NCI-H1105 (cell line): ENCODE measurements at places on chromosomes 4 and X.

DNA sequence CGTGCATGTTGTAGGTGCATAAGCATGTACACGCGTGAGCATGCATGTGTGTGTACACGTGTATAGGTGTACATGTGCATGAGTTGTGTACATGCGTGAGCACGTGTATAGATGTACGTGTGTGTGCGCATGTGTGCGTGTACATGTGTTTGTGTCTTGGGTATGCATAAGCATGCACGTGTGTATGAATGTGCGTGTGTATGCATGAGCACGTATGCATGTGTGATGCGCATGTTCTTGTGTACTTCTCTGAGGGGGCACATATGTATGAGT lies 9.0 kb downstream of the NAT8L start:
- DNase-seq, result no peak

GRCh38 chr4:38489011-38489861 lies 174.8 kb upstream of the KLF3 start:
- DNase-seq, result no peak

- DNase-seq, result no peak
These were observed 12.3 kb downstream of the GPC4 start for GRCh38 chrX:133402830-133403625.

DNA sequence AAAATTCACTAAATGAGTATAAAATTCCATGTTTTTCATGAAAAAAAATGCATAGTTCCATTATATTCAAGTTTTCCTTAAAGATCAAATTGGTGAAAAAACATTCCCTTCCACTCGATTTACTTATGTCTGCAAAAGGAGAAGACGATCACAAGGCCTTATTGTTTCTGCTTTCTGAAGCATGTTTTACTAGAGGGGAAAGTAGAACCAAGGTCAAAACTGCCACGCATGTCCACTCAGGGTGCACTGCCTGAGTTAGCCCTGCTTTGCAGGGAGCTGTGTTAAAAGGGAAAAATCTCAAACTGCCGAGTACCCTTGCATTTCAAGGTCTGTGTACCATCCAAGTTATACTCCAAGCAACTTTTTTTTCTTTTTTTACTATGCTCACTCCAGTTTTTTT lies 57.2 kb downstream of the TRAPPC11 start:
- no peak for DNase-seq

DNA sequence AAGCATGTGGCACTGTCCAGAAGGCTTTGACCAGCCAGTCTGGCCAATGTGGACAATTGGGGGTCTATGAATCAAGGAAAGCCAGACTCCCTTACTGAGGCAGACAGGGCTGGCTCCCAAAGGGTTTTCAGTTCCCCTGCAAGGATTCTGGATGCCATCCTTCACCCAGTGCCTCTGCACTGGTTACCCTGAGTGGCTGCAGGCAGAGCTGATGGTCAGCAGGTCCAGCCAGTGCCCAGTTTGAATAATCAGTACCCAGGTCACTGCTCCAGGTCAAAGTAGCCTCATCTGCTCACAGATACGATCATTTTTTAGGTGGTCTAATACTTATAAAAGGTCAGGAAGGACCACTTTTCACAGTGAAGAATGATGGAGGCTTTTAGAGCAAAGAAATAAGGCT lies 52.2 kb upstream of the MAMLD1 start:
- DNase-seq, result no peak

DNA sequence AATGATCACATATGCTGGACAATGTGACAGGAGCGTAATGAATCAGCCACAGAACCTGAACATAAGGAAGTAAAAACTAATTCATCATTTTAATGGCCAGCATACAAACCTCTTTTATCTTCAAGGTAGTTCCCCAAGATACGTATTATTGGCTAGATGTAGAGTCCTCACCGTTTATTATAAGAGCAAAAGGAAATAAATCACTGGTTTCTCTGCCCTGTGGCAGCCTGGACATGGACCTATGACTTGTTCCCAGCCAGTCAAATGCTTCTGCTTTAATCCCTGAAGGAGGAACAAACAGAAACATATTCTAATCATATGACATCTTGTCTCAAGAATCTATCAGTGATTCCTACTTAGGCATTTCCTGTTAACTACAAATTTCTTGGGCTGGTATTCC lies 86.8 kb upstream of the FAM241A start:
- DNase-seq, result no peak

DNA sequence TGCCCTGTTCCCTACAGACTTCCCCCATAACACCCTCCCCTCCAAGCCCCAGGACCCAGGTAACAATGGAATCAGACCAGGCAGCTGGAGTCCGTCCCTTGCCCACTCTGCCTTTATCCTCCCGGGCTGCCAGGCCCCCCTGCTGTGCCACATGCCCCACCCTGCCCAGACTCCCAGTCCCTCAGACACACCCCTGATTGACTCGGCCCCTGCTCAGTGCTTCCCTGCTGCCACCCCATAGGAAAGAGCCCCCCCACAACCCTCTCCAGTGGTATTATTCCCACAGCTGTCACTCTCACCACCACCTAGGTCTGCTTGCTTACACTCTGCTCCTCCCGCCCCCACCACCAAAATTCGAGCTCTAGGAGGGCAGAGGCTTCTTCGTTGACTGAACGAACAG lies 4.7 kb upstream of the NAA10 start:
- DNase-seq, result no peak

DNA sequence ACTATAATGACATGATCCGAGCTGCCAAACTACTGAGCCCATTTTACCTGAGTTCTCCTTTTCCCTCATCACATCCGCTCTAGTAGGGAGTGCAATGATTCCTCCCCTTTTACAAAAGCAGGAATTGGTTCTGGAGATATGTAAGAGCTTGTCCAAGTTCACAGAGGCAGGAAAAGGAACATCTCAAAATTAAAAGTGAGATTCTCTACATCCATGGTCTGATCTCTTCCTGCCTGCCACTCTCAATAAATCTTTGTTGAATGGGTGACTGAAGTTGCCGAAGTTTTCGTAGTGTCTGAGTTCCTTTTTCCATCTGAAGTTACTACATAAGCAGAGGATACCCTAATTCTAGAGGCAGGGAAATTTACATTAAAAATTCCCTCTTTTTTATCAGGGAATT lies at the start of gene FGFBP1:
TSS of gene FGFBP1 (minus strand) at position 101 of the 400 bp plus-strand sequence. CDS start 2,108 bp downstream, outside the sequence.
- no peak for DNase-seq

- no peak for DNase-seq
These were observed 25.1 kb upstream of the FAM156A start for GRCh38 chrX:52983321-52984000.

DNA sequence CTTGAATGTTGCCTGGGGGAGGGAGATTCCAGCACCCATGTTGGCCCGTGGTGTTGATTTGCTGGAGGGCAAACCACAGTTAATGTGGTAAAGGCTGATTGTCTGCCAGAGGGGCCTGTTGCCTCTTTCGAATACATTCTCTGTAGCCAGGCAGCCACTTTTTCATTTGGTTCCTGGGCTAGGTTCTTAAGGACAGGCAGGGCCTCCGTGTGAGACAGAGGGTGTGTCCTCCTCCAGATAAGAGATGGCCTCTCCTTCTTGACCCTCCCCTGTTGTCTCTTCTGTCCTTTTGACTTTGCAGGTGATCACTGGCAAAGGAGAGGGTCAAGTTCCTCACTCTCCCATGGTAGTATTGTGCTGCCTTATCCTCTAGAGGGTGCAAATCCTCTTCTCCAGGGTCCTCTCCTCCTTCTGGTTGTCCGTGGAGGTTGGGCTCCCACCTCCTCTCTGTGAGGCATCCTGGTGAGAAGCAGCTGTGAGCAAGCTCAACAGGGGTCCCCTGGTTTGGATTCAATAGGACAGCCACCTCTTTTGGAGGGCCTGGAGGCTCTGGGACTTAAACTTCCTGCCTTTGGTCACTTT lies 44.9 kb downstream of the ZNF182 start:
- DNase-seq, result no peak

DNA sequence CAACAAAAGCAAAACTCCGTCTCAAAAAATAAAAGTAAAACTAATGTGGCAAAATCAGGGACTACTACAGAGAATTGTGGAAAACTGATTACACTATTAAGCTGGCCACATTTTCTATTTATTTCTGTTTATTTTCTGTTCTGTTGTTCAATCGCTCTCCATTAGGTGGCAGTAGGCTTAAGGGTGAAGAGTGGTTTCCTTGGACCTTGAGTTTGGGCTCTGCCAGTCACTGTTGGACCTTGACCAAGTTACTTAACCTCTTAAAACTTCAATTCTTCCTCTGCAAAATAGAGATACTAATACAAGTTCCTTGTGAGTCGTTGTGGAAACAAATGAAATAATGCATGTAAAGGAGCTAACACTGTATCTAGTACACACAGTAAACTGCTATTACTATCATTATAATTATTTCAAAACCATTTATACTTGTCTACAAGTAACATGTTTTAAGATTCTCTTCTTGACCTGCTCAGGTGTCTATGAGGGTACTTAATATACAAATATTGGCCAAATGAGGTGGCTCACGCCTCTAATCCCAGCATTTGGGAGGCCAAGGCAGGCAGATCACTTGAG lies 15.2 kb downstream of the HSD17B11 start:
- DNase-seq, result no peak
